ENCODE measurements at places on chromosomes 12 and 14.

DNA sequence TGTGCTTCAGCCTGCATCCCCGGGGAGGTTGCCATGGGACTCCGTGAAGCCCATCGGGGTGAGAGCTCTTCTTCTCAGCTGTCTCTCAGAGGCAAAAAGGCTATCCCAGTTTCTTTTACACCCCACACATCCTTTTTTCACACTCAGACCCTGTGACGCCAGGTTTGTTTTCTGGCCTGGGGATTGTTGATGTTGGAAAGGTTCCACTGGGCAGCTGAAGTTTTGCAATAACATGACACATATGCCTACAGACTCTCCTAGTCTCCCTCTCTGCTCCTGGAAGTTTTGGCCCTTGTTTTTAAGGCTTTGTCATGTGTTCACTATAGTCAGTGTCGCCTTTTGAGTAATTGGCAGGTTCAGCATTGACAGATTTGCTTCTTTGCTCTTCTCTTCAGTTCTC is 118.6 kb downstream of the SMOC1 start:
- no peak for DNase-seq

DNA sequence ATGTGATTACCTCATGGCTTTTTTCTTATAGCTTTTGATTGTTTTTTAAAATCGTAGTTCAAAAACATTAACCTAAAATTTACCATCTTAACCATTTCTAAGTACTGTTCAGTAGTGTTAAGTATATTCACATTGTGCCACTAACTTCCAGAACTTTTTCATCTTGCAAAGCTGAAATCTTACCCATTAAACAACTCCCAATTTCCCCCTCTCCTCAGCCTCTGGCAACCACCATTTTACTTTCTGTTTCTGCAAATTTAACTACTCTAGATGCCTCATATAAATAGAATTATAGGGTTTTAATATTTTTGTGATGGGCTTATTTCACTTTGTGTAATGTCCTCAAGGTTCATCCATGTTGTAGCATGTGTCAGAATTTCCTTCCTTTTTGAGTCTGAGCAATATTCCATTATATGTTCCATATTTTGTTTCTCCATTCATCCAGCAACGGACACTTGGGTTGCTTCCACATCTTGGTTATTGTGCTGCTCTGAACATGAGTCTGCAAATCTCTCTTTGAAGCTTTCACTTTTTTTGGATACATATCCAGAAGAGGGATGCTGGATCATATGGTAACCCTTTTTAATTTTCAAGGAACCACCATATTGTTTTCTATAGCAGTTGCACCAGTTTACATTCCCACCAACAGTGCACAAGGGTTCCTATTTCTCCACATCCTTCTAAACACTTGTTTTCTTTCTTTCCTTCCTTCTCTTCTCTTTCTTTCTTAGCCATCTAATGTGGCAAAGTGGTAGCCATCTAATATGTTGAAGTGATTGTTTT is 5.0 kb downstream of the HIF1A start:
- DNase-seq = no peak

- DNase-seq = no peak
Observed at GRCh38 chr12:15629108-15629507, 160.1 kb downstream of the EPS8 start.

- DNase-seq = no peak
Observed at GRCh38 chr12:132513458-132514135, 23.6 kb downstream of the FBRSL1 start.

- no peak for DNase-seq
Observed at GRCh38 chr12:31620311-31620710, 29.4 kb upstream of the DENND5B start.

DNA sequence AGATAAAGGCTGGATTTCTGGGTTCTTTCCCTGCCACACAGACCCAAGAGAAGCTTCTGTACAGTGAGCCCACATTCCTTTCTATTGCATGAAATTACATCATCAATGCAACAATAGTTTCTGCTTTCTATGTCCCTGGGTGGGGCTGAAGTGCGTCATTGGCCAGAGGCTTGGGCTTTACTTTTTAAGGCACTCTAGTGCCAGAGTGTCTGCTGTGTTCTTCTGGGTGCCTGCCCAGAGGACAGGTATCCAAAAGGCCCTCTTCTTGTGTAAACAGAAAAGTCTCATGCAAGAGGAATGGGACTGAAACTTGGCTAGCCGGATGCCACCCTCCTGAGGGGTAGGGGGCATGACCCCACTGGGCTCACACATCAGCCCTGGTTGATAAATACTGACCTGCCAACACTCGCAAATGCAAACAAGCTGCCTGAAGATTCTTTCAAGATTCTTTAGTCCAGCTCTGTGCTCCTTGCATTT is 5.9 kb downstream of the KRT86 start:
- no peak for DNase-seq

DNA sequence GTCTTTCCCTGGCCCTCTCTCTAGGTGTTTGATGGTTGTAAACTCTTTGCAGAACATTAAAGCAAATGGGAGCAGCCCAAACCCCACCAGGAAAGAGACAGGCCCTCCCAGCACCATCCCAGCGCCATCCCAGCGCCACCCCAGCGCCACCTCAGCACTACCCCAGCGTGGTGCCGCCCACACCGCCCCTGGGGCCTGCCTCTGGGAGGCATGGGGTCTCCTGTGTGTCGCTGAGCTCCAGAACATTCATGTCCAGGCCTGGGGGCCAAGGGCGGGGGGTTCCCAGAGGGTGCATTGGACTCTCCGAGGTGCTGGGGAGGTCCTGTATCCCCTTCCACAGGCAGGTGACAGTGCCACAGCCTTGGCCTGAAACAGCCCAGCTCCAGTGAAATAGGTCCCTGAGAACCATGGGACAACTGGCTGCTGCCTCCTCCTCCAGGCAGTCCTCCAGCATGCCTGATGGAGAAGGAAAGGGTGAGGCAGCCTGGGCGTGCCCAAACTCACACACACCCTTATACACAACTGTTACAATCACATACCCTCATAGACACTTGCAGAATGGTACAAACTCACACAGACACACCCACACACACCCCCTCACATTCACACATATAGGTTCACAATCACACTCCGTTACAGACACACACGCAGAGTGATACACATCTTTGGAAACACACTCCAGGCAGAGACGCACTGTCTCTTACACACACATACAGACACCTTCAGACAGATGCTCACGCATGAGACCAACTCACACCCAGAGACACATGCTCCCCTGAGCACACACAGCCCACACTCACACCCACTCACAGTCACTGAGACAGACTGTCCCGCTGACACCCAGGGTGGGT is 44.4 kb upstream of the NCOR2 start:
- no peak for DNase-seq

- DNase-seq = no peak
Observed at GRCh38 chr14:54207075-54207474, 189.7 kb upstream of the CDKN3 start.

DNA sequence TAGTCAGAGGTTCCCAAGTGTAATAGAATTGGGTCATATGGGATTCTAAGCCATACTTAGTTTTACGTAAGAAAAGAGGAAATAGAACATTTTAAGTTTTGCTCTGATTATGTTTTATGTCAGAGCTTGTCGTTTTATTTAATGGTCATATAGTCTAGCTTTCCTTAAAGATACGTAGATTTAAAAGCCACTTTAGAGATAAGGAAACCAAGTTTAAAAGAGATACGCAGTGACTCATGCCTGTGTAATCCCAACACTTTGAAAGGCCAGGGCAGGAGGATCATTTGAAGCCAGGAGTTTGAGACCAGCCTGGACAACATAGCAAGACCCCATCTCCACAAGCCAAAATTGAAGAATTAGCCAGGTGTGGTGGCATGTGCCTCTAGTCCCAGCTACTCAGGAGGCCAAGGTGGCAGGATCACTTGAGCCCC is 19.5 kb downstream of the MAPK1IP1L start:
- no peak for DNase-seq

GRCh38 chr14:32494609-32495434 is 165.7 kb downstream of the AKAP6 start:
- DNase-seq = no peak

DNA sequence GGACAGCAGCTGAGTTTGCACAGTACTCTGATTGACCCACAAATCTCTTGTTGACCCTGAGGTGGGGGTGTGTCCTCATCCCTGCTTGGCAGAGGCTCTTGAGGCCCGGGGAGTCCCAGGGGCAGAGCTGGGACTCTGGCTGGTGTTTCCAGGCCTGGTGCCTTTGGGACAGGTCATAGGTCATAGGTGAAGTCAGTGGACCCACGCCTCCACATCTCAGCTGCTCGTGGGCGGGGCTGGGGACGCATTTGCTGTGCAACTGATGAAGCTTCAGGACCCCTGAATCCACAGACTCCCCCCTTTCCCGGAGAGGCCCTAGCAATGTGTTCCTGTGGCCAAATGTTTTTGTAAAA is 408 bp upstream of the CACNA2D4 start:
- DNase-seq = no peak

DNA sequence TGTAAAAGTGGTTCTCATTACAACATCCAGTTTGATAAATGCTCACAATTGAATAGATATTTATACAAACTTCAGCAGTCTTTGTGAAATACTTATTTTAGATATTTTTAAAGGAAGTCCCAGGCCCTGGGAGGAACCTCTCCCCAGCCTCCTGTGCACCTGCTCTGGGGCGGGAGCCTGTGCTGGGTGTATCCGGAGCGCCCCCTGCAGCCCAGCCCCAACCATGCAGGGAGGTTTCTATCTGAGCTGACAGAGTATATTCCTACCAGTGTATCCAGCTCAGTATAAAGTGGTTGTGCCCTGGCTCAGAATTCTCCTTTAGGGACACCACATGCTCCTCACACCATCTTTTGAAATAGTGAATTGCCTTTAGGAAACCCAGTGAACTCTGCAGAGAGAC is 851.8 kb downstream of the TMEM121 start:
- DNase-seq = no peak

DNA sequence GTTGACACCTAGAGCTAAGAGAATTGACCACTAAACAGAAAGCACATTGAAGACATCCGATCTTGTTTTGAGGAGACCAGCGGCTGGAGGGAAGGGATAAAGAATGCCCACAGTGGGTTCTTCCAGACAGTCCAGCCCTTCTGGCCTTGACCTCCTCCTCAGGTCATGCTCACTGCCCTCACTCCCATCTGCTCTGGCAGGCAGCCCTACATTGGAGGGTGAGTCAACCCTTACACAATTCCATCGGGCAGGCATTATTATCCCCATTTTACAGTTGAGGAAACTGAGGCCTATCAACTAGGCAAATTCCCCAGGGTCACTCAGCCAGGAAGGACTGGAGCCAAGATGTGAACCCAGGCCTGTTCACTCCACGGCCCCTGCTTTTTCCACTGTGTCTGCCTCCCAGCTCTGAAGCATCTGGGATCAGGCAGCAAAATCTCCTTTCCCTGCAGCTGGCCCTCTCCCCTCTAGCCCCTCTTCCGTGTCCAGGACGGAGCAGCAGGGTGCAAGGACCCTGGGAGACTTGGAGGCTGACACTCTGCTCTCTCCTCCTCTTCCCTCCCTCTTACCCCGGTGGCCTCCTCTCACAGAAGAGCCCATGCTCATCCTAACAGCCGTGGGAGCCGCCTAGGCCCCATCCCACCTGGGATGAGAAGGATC is 5.3 kb downstream of the SCNN1A start:
- DNase-seq = no peak

GRCh38 chr12:67714648-67715047 is 66.1 kb downstream of the DYRK2 start:
- no peak for DNase-seq

DNA sequence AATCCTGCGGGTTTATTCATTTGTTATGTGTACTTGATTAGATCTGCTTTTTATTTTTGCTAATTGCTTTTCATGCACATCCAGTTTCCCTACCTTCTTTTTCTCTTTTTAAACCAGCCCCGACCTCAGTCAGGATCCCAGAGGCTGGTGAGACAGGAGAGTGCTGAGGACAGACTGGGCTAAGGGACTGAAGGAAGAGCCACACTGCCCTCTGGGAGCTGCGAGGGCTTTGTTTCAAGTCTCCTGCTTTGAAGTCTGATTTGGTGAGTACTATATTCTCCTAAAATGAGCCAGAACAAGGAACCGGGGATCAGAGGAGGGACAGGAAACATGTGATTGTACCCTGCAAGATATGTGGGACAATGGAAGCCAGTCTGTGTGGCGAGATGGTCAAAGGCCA is 23.9 kb downstream of the PRICKLE1 start:
- DNase-seq = no peak

Data from glomerular endothelial cell (primary cell).